ENCODE measurements at places on chromosomes 7 and 10. TPM values are rescaled to one million over a fixed set of nuclear protein-coding genes. Genes with fewer than 3 reads are reported as not detected.
A peak's percentile ranks its signal among the peaks of the same experiment; 100 is the strongest.

- H3K36me3 ChIP-seq = no peaks in the 10 kb centered on the region
- no peaks in the 10 kb centered on the region for H3K27me3 ChIP-seq
- peak overlapping the region; percentile 77 for H3K4me3 ChIP-seq
Measured at GRCh38 chr10:132308587-132309470, 1.1 kb upstream of the STK32C start.

- H3K4me1 ChIP-seq = no peaks in the 10 kb centered on the region
- H3K36me3 ChIP-seq = no peaks in the 10 kb centered on the region
- H3K27me3 ChIP-seq = no peaks in the 10 kb centered on the region
- no peak for DNase-seq
Measured at GRCh38 chr7:132251327-132251659, 325.0 kb downstream of the PLXNA4 start.

DNA sequence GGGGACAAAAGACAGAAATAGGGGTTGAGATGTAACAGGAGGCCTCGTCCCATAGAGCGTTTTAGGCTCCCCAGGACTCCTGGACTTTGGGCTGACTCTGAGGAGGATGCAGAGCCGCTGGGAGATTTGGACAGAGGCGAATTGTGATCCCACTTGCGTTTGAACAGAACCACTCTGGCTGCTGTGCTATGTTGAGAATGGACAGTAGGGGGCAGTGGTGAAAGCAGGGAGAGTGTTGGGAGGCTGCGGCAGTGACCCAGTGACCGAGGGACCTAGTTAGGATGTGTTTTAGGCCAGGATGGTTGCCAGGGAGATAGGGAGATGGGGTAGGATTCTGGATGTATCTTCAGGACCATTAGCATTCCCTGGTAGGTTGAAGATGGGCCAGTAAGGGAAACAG is 271.6 kb downstream of the CCDC3 start:
- no peak overlapping the region for H3K4me3 ChIP-seq
- no peaks in the 10 kb centered on the region for H3K27me3 ChIP-seq
- no peak for DNase-seq

DNA sequence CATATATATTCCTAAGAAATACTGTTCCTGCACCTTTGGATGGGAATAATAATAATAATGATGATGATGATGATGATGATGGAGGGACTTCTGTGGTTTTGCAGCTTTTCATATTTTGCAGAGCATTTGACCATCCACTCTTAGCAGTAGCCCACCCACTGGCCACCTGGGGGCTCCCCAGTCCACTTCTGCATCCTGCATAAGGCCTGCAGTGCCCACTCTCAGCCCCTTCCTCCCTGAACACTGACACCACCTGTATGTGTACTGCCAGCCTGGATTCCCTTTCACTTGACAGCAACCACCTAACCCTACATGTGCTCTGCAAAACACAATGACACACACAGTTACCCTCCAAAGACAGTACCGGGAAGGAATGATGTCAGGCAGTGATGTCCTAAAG is 131.4 kb downstream of the ADAM12 start:
- H3K27me3 ChIP-seq = no peaks in the 10 kb centered on the region
- no peak overlapping the region for H3K27ac ChIP-seq
- no peak overlapping the region for H3K4me3 ChIP-seq
- DNase-seq = no peak
- H3K4me1 ChIP-seq = no peaks in the 10 kb centered on the region
- no peaks in the 10 kb centered on the region for H3K36me3 ChIP-seq

- no peaks in the 10 kb centered on the region for H3K36me3 ChIP-seq
- DNase-seq = no peak
- no peaks in the 10 kb centered on the region for H3K27me3 ChIP-seq
- H3K4me3 ChIP-seq = no peak overlapping the region
- H3K4me1 ChIP-seq = no peaks in the 10 kb centered on the region
Measured at GRCh38 chr10:34313353-34313752, 501.7 kb downstream of the PARD3 start.

The GARIN1A gene
- total RNA-seq = 0.19 TPM

All from liver (tissue), 10 donors.